ENCODE measurements at places on chromosomes 1 and 21. TPM values are rescaled to one million over a fixed set of nuclear protein-coding genes. Genes with fewer than 3 reads are reported as not detected.

Gene GPR52
- 2.6 TPM for total RNA-seq

DNA sequence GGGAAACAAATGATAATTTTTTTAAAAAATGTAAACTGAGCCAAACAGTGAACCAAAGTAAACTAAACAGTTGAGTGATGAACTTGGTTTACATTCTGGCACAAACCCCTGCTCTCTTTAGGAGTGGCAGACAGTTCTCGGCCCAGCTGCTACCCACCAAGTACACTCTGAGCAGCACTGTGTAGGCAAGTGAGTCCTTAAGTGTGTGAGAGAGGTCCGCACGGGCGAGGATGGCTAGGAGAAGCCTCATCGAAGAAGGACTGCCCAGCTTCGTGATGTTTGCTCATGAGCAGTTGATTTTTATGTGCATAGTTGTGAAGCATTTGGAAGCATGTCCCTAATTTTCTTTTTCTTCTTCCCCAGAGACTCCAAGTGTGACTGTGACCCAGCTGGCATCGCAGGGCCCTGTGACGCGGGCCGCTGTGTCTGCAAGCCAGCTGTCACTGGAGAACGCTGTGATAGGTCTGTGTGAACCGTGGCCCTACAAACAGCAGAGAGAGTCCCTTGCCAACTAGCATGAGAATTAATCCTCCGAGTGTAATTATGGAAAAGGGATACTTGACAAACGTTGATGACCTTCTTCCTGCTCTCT, 32.1 kb downstream of the LAMC2 start:
- no peak overlapping the region for H3K27ac ChIP-seq
- H3K27me3 ChIP-seq, result no peaks in the 10 kb centered on the region
- H3K4me3 ChIP-seq, result no peak overlapping the region
- no peaks in the 10 kb centered on the region for H3K36me3 ChIP-seq
- peak; percentile 80 for DNase-seq
- peaks cover 30% of the 10 kb centered on the region for H3K4me1 ChIP-seq

- no peaks in the 10 kb centered on the region for H3K36me3 ChIP-seq
- no peaks in the 10 kb centered on the region for H3K27me3 ChIP-seq
- no peak overlapping the region for H3K27ac ChIP-seq
- peak; percentile 65 for DNase-seq
Measured at GRCh38 chr1:153352523-153352922, 3.9 kb upstream of the PGLYRP4 start.

Gene WNT9A
- 8.6 TPM for total RNA-seq

DNA sequence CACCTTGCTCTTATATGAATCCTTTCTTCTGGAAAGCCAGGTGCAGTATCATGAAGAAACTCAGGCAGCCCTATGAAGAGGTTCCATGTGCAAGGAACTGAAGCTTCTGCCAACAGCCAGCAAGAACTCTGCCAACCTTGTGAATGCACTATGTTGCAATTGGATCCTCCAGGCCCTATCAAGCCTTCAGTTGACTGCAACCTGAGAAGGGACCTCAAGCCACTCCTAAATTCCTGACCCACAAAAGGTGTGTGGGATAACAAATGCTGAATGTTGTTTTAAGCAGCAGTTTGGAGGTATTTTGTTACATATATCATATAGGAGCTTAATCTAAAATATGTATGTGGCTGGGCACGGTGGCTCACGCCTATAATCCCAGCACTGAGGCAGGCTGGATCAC, 84.0 kb downstream of the RERE start:
- H3K27me3 ChIP-seq, result no peaks in the 10 kb centered on the region
- no peaks in the 10 kb centered on the region for H3K4me1 ChIP-seq
- DNase-seq, result no peak
- no peak overlapping the region for H3K27ac ChIP-seq
- no peaks in the 10 kb centered on the region for H3K36me3 ChIP-seq

- no peak overlapping the region for H3K4me3 ChIP-seq
- peaks cover 8% of the 10 kb centered on the region for H3K27me3 ChIP-seq
- H3K4me1 ChIP-seq, result no peaks in the 10 kb centered on the region
- DNase-seq, result no peak
- H3K36me3 ChIP-seq, result no peaks in the 10 kb centered on the region
- no peak overlapping the region for H3K27ac ChIP-seq
Measured at GRCh38 chr1:29708796-29709703, 472.7 kb downstream of the PTPRU start.

DNA sequence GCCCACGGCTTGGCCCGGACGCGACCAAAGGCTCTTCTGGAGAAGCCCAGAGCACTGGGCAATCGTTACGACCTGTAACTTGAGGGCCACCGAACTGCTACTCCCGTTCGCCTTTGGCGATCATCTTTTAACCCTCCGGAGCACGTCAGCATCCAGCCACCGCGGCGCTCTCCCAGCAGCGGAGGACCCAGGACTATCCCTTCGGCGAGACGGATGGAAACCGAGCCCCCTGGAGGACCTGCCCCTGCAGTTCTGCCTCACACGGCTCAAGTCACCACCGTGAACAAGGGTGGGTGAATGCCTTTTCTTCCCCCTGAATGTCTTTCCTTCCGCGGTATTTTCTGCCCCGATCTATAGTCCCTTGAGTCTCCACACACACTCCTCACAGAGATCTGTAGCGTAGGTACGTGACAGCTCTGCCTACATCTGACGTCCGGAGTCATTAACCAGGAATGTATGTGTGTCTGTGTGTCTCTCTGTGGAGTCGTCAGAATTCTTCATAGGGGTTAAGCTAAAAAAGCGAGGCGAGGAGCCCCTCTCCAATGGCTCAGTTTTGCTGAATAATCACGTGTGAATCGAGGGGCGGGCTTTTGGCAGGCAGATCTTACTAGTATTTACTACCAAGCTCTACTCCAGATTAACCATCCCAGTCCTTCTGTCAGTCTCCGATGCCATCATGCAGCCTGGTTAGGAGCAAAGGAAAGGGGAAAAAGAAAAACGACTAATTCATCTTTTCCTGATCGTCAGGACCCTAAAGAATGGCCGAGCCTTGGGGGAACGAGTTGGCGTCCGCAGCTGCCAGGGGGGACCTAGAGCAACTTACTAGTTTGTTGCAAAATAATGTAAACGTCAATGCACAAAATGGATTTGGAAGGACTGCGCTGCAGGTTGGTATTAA, at the start of gene CDKN2C:
Gene CDKN2C, plus strand, starts transcription at position 635 of the 898 bp plus-strand sequence. Its CDS starts 124 bp downstream, at position 759.
- peak; percentile 94 for DNase-seq
- no peaks in the 10 kb centered on the region for H3K4me1 ChIP-seq
- peak within 1 kb of the TSS; percentile 99 for H3K27ac ChIP-seq
- H3K36me3 ChIP-seq, result no peaks in the 10 kb centered on the region

Gene C1orf74
- total RNA-seq, result 1.8 TPM

DNA sequence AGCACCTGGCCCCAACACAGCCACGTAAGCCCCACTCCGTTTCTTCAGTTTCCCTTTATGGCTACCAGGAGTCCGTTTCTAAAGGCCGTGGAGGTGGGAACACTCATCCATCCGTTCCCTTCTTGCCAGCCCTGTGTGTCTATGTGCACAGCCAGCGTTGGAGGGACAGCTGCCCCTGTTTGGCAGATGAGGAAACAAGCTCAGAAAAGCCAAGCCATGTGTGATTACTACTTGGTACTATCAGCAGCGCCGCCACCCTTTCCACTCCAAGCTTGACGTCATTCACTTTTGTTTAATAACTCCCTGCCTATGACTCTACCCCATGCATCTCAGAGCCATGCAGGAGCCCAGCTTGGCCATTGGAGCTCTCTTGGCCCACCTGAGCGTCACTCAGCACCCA, 3.5 kb downstream of the LRP8 start:
- H3K4me1 ChIP-seq, result peaks cover 6% of the 10 kb centered on the region
- H3K4me3 ChIP-seq, result no peak overlapping the region
- no peaks in the 10 kb centered on the region for H3K27me3 ChIP-seq
- no peaks in the 10 kb centered on the region for H3K36me3 ChIP-seq
- no peak overlapping the region for H3K27ac ChIP-seq
- DNase-seq, result no peak

GRCh38 chr21:43922949-43923348, 57.9 kb downstream of the AGPAT3 start:
- H3K4me3 ChIP-seq, result no peak overlapping the region
- H3K27me3 ChIP-seq, result no peaks in the 10 kb centered on the region
- H3K27ac ChIP-seq, result no peak overlapping the region
- H3K4me1 ChIP-seq, result peaks cover 3% of the 10 kb centered on the region
